Kidney epithelial cell (primary cell): ENCODE measurements at places on chromosomes 5 and 9.

- no peak for DNase-seq
Observed at GRCh38 chr9:89464300-89464901, 33.5 kb downstream of the SEMA4D start.

DNA sequence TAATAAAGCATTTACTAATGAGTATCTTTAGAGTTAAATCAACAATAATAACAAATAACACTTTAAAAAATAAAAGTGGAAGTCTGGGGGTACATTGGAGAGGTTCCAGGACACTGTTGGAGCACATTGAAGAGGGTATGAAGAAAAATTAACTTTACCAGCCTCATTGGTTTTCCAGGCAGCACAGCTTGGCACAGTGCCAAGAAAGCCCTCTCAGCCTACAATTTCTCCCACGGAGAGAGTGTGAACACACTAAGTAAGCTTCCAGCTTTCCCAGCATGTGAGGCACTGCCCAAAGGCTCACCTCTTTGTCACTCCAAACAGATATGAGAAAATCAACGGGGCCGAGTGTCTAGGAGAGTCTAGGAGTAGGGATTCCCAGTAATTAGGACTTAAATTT lies 1912.8 kb upstream of the NUDT12 start:
- DNase-seq: no peak

- DNase-seq: peak; percentile 85
Observed at GRCh38 chr5:58188262-58188651, 271.6 kb downstream of the PLK2 start.

GRCh38 chr5:9387879-9388278 lies 158.0 kb downstream of the SEMA5A start:
- DNase-seq: no peak

GRCh38 chr5:176929654-176930053 lies 30.5 kb upstream of the HK3 start:
- DNase-seq: no peak

DNA sequence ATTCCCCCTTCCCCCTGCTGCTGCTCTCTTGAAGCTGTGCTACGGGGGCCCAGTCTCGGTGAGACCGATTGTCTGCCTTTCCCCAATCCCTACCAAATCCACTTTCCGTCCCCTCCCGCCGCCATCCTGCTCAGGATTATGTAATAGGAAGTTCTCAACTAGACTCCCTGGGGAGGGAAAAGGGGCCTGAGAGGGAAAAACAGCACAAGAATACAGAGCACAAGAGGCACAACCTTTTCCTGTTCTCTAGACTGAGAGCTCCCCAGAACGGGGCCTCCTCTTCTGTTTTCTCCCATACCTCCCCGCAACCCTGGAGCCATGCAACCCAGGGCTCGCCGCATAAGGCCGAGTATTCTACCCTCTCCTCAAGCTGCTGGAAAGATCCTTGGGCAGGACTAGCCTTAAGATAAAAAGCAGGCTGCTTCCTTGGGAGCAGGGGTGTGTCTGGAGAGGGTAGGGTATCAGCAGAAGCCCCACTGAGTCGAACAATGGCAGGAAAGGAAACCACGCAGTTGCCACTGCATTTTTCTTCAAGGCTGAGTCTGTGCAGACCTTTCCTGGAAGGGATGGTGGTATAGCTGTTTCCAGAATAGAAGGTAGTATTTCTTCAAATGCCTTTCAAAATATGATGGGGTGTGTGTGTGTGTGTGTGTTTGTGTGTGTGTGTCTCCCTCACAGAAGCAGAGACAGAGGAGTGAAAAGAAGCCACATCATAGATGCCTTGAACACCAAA lies 12.9 kb downstream of the MYORG start:
- no peak for DNase-seq

- DNase-seq: no peak
Observed at GRCh38 chr5:64458948-64459347, 46.9 kb upstream of the RGS7BP start.
